SW480 (cell line): ENCODE measurements at places on chromosomes 12 and 14.

- peak; percentile 30 for DNase-seq
These were observed 59.7 kb upstream of the NAP1L1 start for GRCh38 chr12:76144245-76144549.

- DNase-seq: peak; percentile 95
These were observed at the start of gene ERC1 for GRCh38 chr12:990661-991349. Gene ERC1 (plus strand): TSS chr12:991223. CDS start chr12:1027904, 36,681 bp downstream.

GRCh38 chr14:103317251-103317650, 16.8 kb upstream of the EIF5 start:
- DNase-seq: no peak

DNA sequence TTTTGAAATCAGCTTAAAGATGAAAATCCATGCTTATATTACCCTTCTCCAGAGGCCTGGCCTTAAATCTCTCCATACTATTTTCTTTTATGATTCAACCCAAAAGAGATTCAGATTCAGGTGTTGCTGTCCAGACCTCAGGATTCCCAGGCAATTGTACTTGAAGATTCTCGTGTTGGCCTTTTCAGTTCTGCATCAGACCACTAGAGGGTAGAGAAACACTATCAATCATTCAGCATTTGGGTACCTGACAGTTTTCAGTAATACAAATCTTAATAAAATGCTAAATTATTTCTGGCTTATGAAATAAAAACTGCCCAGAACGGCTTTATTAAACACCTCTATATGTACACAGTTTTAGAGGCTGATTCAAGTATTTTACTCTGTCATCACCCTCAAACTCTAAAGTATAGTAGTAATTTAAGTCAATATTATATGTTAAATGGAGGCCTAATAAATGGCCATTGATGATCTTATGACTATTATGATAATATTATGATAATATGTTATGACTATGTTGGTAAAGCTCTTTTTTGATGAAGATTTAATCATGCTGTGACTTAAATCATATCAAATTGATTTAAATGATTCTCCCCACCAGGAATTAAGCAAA, 301.1 kb downstream of the DUSP6 start:
- DNase-seq: peak; percentile 59

- no peak for DNase-seq
These were observed 706.9 kb upstream of the TMEM132C start for GRCh38 chr12:127560041-127560478.

GRCh38 chr12:8032242-8033152, at the start of gene FOXJ2:
Gene FOXJ2 (plus strand): TSS chr12:8032716. CDS start chr12:8039833, 7,117 bp downstream.
- peak; percentile 80 for DNase-seq
